Eye (tissue), 1 donor: ENCODE measurements at places on chromosomes 5 and 9.

- DNase-seq: no peak
Measured at GRCh38 chr9:20683351-20684034, 566 bp upstream of the FOCAD start.

DNA sequence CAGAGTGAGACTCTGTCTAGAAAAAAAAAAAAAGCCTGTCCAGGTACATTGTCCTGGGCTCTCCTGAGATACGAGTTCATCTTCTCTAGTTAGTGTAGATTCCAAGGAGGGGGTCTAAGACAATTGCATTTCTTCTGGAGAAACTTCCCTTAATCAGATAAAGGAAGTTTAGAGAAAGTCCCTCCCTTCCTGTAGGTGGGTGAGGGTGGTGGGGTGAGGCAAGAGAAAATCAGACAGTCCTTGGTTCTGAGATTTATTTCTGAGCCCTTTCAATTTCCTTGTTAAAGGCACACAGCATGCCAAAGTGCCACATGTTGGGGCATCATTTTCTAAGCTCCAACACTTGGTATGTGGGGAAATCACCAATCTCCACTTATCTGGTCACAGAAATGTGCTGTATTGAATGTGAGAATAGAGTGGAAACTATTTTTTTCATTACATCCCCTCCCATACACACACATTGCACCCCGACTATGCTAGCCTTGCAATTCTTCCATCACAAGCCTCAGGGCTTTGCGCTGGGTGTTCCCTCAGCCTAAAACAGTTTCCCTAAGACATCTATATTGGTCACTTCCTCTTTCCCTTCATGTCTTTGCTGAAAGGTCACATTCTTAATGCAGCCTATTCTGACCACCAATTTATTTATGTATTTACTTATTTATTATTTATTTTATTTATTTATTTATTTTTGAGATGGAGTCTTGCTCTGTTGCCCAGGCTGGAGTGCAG lies 5.1 kb upstream of the TUT7 start:
- no peak for DNase-seq

DNA sequence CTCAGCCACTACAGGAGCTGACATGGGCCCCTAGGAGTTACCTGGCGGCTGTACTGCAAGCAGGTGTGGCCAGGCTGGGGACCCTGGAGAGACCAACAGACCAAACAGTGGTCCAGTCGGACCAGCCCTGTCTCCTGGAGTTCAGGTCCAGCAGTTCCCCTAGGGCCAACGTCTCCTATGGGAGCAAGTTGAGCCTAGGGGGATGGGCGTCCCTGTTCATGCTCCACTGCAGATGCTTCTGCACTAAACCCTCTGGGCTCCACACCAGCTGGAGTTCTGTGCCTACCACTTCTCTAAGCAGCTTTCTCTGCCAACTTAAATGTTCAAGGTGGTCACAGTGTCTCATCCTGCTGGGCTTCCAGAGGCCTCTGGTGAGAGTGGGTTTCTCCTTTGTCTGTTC lies 20.6 kb upstream of the OMD start:
- DNase-seq: no peak

DNA sequence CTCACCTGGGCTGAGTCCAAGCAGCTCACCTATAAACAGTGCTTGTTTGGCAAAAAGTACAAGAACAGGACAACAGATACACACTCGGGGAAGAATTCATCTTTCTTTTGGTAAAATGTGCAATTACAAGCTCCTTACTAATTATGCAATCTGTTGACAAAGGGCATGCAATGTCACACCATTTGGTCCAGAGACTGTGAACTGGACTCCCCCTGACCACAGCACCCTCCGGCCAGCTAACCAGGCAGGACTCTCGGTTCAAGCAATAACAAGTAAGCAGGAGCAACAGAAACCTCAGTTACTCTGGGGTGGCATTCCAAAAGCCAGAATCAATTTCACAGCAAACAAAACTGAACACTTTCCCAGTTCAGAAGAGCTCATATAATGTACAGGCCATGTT lies 113.8 kb downstream of the GNAQ start:
- no peak for DNase-seq

DNA sequence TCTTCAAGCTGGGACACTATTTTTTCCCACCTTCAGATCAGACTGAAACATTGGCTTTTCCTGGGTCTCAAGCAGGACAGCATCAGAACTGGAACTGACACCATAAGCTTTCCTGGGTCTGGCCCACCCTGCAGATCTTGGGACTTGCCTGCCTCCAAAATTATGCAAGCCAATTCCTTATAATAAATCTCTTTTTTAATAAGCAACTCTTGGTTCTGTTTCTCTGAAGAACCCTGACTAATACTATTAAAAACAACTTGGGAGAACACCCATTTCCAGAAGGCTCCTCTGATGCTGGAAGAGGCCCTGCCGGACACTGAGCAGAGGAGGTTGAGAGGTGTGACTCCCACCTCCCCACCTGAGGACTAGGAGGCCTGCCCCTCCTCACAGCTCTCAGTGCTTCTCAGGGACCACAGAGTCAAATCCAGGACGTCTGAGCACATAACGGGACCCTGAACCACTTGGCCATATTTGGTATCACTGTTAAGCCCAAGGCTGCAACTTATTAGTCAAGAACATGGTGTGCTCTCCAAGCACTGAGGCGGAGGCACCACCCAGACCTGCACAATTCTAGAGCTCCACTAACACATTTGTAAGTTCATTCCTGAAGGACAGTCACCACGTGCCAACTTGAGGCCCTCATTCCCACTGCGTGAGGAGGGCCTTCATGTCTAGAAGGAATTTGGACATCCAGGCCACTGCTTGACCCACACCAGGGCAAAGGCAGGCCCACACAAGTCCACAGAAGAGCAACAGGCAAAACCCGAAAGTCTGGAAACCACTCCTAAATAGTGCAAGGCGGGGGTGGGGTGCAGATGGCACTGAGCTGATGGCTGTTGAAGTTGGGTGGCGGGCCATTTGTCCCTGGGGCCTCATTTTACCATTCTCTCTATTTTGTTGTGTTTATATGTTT lies 9.5 kb downstream of the SHC3 start:
- DNase-seq: no peak

- no peak for DNase-seq
Measured at GRCh38 chr9:88179062-88179521, 40.8 kb upstream of the SPATA31C2 start.

DNA sequence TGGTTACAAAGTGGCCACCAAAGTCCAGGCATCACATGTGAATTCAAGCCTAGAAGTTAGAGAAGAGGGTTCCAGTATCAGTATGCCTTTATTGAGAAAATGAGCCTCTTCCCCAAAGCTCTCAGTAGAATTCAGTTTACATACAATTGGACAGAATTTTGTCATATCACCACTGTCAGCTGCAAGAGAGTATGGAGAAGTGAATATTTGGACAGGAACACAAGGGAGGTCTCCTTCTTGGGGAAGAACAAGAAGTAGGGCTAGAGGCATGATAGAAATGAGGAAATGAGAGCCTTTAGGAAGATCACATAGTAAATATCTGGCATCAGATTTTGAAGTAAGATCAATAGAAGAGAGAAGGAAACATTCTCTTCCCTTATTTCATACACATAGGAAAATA lies 27.8 kb upstream of the VLDLR start:
- no peak for DNase-seq

GRCh38 chr5:157570531-157571200 lies 4.9 kb downstream of the ADAM19 start:
- DNase-seq: no peak

DNA sequence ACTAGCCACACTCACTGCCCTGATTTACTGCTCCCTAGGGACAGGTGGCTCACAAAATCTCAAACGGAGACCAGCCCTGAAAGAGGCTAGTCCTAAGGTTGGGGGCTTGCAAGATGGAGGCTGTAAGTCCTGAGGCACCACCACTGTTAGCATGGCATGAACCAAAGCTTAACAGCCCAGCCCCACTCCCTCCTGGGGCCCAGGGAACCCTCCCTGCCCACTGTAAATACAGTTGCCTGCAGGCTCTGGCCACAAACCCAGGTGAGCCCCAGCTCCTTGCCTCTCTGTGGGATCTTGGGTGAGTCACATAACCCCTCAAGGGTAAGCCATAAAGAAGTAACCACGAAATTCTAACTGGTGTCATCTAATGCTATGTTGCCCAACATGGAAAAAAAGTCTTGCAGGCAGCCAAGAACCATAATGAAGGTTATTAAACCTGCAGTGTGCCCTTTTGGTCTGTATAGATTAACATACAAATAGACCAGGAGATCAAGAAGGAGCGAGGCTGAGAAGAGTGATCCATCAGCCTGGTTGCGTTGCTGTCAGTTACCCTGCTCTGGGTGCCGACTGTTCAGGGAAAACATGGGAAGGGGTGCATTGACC lies 1.7 kb upstream of the POMT1 start:
- no peak for DNase-seq

DNA sequence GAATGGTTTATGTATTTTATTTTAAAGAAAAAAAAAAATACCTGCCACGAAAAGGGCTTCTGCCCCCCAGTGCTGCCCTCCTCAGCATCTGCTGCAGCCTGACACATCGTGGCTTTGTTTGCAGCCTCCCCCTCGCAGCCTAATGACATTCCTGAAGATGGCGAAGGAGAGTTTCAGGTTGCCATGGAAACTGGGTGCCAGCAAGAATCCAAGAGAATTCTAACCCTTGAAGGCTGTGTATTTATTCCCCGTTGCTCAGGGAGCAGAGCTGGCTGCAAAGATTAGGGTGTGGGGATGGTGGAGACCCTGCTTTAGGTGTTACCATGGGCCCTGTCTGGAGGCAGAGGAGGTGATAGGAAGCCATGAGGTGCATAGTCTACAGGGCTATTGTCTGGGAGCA lies 126.6 kb downstream of the NSG2 start:
- peak; percentile 76 for DNase-seq

GRCh38 chr5:32223972-32224609 lies 50.0 kb upstream of the GOLPH3 start:
- peak; percentile 30 for DNase-seq

- DNase-seq: no peak
Measured at GRCh38 chr5:1322036-1322900, 22.6 kb downstream of the CLPTM1L start.

DNA sequence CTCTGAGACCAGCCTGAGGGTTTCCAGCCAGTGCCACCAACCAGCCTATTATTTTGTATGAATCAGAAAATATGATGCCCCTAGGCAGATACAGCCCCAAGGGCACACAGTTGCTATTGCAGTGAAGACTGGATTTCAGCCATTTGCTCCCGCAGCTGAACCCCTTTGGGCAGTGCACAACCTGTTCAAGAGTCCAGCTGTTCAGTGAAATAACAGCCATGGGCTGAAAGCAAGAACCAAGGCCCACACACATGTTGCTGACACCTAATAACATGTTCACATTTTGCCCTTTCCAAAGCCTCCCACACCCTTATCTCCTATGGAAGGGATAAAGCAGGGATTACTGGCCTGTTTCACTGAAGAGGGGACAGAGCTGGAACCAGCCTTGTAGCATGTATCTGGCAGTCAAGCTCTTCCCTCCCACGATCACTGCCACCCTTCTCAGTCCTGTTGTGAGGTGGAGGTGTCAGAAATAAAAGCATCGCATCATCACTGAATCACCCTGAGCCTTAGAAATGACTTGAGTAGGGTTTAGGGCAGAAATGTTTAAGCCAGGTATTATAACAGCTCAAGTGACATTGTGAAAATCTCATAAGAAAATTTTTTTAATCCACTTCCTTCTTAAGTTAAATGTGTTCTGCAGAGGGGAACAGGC lies 137.1 kb upstream of the FSTL4 start:
- no peak for DNase-seq

GRCh38 chr9:68740561-68740960 lies 35.5 kb downstream of the PIP5K1B start:
- DNase-seq: no peak

- DNase-seq: no peak
Measured at GRCh38 chr5:149827546-149827945, 97.4 kb downstream of the PPARGC1B start.

DNA sequence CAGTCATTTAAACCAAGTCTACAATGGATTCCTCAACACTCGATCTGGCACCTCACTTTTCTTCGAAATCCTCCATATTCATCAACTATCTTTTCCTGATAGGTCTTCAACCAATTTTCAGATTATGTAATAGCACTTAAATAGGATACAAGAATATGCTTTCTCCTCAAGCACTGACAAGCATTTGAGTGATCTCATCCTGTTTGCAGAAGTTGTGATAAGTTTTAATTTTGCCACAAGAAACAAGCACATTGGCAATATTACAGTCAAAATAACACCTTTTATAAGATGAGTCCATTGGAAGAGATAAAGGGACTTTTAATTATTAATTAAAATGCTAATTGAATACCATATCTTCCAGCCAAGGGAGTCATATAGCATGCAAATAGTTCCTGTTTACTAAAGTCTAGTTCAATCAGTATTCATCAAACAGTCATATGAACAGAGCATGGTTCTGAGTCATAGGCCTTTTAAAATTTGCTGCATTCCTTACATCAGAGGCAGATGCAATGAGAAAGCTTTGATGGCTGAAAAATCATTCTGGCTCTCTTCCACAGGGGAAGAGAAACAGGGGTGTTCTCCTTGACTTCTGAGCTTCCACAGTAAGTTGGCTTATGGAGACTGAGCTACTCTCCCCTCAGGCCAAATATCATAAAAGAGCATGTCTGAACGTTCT lies 32.7 kb upstream of the ZCCHC9 start:
- no peak for DNase-seq
